ENCODE measurements at places on chromosomes 2 and 18.

DNA sequence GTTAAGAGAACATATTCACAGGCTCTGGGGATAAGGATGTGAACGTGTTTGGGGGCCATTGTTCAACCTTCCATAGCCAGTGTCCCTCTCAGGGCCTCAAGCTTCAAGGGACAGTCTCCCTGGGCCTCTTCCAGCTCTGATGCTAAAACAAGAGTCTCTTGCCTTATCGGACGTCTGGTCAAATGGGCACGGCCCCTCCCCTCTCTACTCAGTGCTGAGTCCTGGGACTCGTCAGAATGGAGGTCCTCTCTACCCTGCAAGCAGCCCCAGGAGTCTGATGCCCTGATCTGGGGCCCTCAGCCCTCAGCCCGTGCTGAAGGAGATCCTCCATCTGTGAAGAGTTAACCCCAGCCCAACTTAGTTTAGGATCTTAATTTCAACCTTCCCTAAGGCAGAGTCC is 198.2 kb downstream of the ZFP36L2 start:
- DNase-seq: no peak

GRCh38 chr2:176234156-176234555 is 35.1 kb upstream of the MTX2 start:
- DNase-seq: no peak

DNA sequence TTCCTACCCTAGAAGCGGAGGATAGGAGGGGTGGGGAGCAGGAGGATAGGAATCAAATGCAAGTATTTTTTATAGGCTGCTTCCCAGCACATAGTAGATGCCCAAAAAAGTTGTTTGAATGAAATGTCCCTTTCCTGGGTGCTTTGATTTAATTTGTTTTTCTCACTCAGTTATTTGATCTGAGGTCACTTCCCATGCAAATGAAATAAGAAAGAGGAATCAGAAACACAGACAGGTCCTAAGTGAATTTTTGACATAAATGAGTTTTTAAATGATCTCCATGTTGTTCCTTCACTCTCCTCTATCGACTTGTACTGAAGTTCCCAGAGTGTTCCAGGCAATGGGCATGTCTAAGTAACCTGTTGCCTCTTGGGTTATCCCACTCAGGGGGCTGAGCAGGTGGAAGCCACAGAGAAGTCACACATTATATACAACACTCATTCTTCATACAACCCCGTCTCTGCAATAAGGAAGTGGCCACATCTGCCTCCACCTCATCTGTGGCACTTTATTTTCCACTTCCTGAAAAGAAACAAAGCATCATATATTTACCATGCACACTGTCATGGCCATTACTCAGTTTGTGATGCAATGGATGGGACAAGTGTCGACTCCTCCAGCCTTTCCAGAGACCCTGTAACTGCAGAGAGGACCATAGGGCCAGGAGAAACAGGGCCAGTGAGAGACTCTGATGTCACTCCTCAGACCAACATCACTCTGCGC is 81.9 kb upstream of the ZNF397 start:
- no peak for DNase-seq

GRCh38 chr2:221001381-221001801 is 570.7 kb downstream of the EPHA4 start:
- DNase-seq: no peak

DNA sequence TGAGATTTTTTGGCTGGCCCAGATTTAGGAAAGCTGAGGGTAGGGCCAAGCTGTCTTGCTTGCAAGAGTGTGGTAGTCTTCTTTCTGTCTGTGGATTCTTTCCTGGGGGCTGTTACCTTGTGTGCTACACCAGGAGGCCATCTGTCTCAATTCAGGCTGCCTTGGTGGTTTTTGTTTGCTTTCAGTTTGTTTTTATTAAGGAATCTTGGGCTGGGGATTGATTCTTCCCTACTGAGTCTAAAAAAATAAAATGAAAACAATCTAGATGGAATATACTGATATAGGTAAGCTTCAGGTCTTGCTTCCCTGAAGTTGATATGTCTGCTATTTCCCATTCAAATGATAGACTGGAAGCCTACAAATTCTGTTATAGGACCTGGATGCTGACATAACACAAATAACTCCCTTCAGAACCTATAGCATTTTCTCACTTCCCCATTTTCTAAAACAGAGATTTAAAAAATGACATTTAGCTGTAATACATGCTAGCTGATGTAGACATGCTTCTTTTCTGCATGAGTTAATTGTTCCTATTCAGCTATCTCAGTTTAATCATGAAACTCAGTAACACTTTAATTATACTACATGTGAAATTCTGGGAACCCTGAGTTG is 5.3 kb downstream of the LHCGR start:
- no peak for DNase-seq

GRCh38 chr2:241540401-241540770 is 18.2 kb upstream of the BOK start:
- DNase-seq: no peak

DNA sequence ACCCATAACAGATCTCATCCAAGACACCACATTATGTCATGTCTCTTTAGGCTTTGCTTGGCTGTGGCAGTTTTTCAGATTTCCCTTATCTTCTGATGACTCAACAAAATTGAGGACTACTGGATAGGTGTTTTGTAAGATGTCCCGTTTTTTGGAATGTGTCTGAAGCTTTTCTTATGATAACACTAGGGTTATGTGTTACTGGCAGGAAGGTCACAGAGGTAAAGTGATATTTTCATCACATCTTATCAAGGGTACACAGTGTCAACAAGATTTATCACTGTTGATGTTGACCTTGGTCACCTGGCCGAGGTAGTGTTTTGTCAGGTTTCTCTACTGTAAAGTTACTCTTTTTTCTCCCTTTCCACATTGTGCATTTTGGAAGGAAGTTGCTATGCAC is 44.8 kb upstream of the UPP2 start:
- no peak for DNase-seq

GRCh38 chr2:3780477-3781402 is 77.4 kb downstream of the DCDC2C start:
- peak; percentile 52 for DNase-seq

- DNase-seq: no peak
Measured at GRCh38 chr2:33086400-33087015, 139.8 kb downstream of the LTBP1 start.

GRCh38 chr2:187338679-187339121 is 109.4 kb downstream of the CALCRL start:
- no peak for DNase-seq

- no peak for DNase-seq
Measured at GRCh38 chr2:99608861-99609260, 119.0 kb upstream of the REV1 start.

GRCh38 chr2:22281033-22281432 is 1103.9 kb upstream of the KLHL29 start:
- no peak for DNase-seq

GRCh38 chr2:39266139-39266805 is 22.5 kb upstream of the CDKL4 start:
- no peak for DNase-seq

- DNase-seq: no peak
Measured at GRCh38 chr2:39158351-39158750, 37.5 kb upstream of the SOS1 start.

- no peak for DNase-seq
Measured at GRCh38 chr2:95041060-95041823, 15.7 kb downstream of the MAL start.

- no peak for DNase-seq
Measured at GRCh38 chr18:58842978-58843687, 21.5 kb upstream of the ZNF532 start.

DNA sequence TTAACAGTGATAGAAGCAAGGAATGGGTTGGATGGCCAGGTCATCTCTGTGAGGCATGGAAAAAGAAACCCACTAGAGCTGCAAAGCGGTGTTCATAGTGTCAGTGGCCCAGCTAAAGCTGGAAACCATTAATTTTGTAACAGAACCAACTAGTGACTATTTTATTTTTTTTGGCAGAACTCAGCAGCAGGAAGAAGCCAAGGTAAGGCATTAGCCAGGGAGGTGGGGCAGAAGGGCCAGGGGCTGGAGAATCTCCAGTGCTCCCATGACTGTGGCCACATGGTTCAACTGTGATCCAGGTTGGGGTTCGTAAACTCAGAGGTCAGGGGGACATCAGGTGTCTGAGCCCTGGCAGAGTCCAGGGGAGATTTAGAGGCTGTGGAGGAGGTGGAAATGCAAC is 25.9 kb upstream of the YES1 start:
- no peak for DNase-seq

GRCh38 chr18:27614951-27615844 is 430.1 kb upstream of the CHST9 start:
- DNase-seq: no peak

DNA sequence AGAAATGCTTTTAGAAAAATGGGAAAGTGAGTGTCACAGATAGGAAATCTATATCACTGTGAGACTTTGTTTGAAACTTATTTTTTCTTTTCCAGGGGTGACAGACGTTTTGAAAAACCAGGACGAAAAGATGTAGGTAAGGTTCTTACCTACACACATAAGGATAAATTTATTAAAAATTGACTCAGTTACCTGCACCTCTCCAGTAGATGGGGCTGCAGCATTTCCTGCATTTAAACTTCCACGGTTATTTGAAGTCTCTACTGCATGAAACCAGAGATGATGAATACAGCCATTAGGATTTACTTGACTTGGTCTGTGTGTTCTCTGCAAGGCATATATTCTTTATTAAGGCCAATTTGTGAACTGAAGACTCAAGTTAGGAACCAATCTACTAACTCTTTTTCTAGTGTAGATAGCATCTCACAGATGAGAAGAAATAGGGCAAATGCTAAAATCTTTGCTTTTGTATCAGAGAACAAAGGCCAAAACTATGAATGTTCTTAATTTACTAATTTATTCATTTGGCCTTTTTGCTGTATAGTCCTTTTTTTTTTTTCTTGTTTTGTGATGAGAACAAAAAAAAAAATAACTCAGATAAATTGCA is 15.0 kb downstream of the KCNJ13 start:
- no peak for DNase-seq

DNA sequence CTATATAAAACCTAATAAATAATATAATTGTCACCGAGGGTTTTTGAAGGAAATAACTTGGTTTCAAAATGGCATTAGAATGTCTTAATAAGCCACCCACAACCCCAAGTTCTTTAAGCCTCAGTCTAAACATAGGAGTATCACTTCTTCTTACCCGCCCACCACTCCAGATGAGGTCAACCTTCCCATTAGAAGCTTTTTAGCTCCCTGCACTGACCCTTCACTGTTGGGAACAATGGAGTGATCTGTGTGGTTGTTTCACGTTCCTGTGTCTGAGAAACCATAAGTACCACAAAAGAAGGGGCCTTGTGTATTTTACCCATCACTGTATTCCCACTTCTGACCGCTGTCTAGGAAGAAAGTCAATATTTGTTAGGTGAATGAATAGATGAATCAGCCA is 326.3 kb upstream of the ZNF521 start:
- DNase-seq: no peak

DNA sequence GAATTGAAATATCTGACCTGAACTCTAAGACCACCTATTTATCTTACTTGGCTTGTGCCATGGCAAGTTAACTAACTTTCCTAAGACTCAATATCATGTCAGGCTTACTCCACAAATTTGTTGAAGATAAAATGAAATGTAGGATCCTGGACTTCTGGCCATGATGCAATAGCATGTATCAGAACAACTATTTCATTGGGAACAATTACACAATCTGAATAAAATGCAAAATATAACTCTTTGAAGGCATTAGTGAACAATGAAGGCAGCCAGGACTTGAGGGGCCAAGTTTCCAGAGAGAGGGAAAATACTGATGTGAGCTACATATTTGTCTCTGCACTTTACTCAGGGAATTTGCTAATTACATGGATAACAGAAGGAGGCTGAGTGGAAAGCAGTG is 476.5 kb upstream of the ACVR2A start:
- DNase-seq: no peak

DNA sequence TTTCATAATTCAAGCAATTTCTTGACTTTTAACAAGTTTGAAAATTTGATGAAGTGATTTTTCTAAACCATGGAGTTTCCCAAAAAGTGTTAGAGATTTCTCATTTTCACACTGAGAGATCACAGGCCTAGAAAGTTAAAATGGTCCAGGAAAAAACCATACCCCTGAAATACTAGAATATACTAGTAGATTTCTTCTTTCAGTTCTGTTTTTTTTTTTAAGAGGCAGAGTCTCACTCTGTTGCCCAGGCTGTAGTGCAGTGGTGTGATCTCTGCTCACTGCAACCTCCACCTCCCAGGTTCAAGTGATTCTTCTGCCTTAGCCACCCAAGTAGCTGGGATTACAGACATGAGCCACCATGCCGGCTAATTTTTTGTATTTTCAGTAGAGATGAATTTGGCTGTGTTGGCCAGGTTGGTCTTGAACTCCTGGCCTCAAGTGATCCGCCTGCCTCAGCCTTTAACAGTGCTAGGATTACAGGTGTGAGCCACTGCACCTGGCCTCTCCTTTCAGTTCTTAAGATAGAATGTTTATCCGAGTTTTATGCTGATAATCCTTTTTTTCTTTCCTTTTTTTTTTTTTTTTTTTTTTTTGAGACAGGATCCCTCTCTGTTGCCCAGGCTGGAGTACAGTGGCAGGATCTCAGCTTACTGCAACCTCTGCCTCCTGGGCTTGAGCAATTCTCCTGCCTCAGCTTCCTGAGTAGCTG is 14.4 kb downstream of the MTHFD2 start:
- DNase-seq: no peak

DNA sequence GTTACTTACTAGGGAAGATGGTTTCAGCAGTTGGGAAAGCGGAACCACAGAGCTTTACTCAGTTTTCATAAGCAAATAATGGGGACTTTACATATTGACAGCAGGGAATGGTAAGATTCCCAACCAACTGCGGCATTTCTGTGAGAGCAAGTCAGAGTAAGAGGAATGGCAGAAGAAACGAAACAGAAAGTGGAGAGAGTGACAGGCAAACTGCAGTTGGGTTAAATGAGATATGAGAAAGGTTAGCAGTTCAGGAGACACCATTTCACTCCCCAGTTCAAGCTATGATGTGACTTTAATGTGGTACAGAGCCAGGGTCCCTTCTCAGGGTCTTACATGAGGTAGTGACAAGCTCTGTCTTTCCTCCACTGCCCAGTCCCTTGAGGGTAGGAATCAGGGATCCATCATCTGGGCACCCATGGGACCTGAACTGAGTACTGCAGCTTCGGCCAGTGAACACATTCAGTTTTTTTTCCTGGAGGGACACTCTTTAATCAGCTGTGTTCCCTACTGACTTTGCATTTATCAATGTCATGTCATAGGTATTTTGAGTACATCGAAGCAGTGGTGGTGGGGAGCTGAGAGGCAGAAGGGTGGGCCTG is 33.0 kb upstream of the GREB1 start:
- DNase-seq: no peak

- DNase-seq: no peak
Measured at GRCh38 chr18:10995550-10995949, 153.8 kb downstream of the PIEZO2 start.
